NCI-H82 (cell line): ENCODE measurements at places on chromosomes 12 and 14.
A peak's percentile ranks its signal among the peaks of the same experiment; 100 is the strongest.

DNA sequence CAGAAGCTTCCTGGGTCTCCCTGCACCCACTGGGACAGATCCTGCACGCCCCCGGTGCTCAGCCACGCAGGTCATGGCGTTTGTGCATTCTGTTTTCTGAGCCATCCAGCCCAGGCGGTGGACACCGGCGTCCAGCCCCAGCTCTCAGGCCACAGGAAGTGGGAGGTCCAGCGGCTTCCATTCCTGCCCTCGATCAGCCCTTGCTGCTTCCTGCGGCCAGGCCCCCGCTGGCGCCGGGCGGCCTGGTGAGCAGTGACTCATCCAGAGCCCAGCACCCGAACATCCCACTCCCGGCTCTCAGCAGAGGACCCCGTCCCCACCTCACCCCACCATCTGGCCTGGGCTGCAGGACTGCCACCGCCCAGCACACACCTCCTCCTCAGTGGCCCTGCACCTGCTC, 18.0 kb upstream of the NUDT14 start:
- no peak for DNase-seq

GRCh38 chr14:100476012-100476822, 111.0 kb downstream of the BEGAIN start:
- no peak for DNase-seq

GRCh38 chr12:94263905-94264561, 115.7 kb downstream of the PLXNC1 start:
- no peak for DNase-seq

- no peak for DNase-seq
Observed at GRCh38 chr12:108620236-108620879, 13.3 kb downstream of the SELPLG start.

GRCh38 chr14:84254290-84254689, 1275.7 kb upstream of the FLRT2 start:
- peak; percentile 84 for DNase-seq

DNA sequence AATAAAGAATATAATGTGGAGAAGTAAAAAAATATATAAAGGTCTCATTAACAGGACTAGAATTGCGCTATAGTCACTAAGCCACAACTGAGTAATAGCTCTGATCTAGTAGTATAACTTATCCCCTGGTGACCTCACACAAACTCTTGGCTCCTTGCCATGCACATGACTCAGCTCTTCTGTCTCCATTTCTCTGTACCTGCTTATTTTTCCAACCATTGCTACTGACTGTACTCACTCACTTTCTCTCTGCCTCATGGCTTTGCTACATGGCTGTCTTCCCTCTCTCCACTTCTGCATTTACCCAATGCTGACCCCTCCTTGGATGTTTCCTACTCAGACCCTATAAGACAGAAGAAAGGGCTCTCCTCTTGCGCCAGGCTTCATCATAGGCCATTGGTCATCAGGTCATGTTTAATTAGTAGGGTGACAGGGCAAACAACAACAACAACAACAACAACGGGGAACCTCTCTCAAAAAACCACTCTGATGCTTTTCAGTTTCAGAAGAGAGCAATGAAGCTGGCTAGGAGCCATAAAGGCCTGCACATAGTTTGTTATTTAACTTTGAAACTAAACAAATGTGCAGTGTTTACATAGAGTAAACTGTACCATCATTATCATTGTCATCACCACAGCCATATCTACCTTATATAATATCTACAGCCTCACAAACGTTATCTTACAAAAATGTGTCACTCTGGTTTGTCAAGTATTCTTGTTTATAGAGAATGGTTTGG, 25.6 kb upstream of the KRAS start:
- DNase-seq, result peak; percentile 68

DNA sequence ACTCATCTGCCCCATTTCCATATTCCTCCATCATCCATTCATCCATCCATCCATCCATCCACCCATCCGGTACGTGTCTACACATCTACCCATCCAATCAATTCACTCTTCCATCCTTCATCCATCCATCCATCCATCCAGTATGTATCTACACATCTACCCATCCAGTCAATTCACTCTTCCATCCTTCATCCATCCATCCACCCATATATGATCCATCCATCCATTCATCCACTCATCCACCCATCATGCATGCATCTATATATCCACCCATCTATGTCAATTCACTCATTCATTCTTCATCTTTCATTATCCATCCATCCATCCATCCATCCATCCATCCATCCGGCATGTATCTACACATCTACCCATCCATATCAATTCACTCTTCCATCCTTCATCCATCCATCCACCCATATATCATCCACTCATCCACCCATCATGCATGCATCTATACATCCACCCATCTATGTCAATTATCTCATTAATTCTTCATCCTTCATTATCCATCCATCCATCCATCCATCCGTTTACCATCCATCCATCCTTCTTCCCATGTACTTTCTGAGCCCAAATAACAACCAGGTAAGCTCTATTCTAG, 108.6 kb upstream of the NOS1 start:
- no peak for DNase-seq

DNA sequence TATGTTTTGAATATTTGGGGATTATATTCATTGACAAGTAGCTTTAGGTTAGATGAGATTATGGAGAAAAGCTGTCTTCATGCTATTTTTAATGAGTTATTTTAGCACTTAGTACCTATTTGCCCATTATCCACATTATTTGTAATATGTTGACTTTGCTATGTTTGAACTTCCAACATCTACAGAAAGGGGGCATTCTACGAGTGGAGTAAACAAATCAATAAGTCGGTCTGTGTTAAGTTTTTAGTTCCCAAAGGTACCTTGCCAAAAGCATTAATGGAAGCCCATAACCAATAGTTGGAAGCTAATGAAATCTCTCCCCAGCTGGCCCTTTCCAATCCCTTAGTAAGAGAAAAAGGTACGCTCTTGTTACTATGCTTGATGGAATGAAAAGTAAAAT, 250.0 kb upstream of the E2F7 start:
- no peak for DNase-seq
